ENCODE measurements at places on chromosomes 13 and 19. TPM values are rescaled to one million over a fixed set of nuclear protein-coding genes. Genes with fewer than 3 reads are reported as not detected.

- no peak for DNase-seq
Measured at GRCh38 chr13:93673885-93674284, 447.3 kb downstream of the GPC6 start.

DNA sequence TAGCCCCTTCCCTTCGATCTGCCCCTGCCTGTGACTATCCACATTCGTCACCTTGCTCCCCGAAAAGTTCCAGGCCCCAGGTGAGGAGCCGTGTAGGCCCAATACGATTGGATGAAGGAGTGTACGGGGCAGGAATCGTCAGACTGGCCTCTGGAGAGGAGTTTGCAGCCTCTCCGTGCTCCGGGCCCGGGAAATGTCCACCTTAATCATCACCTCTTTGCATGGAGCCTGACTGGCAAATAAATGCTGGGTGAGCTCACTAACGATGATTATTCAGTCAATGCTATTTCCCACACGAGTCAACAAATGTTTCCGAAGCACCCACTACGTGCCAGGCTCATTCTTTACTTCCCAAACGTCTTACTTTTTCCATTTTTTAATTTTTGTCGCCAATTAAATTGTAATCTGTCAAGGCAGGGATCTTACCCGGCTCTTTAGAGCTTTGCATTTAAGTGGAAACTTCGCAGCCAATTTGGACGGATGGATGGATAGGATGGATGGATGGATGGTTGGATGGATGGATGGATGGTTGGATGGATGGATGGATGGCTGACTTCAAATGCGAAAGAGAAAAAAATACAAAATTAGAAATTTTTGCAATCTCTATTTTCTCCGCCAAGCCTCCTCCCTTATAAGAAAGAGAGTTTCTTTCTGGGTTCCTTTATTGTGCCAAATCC lies 45.8 kb downstream of the TGDS start:
- DNase-seq = peak; percentile 50

- peak; percentile 29 for DNase-seq
Measured at GRCh38 chr19:17489392-17490030, 19.2 kb downstream of the SLC27A1 start.

GRCh38 chr13:29852472-29853054 lies 2.1 kb upstream of the UBL3 start:
- no peak for DNase-seq

Gene F7
- total RNA-seq = not detected

DNA sequence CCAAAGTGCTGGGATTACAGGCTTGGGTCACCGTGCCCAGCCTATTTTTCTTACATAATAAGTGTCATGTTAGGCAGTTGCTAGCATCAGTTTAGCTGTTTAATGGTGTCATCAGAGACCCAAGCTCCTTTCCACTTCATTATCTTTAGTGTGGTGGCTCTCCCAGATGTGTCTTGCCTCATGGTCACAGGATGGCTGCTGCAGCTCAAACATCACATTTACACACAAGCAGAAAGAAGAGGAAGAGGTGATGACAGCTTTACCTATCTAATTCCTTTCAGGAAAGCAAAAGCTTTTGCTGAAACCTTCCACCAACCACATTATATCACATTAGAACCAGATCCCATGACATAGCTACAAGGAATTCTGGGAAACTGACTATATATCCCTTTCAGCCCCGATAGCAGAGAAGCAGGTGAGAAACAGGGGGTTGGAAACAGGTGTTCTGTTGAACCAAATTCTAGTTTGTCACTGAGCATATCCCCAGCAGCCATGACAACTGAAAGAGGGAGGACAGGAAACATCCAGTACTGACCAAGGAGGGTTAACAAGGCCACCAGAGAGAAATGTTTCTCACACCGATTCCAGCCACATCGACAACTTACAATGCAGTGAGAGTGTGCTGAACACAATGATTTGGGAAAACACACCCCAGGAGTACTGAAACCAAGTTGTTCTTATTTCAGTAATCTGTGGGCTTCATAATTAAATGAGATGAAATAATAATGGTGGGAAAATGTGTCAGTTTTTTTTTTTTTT lies 617.0 kb downstream of the UQCRFS1 start:
- DNase-seq = no peak

GRCh38 chr13:76160961-76161925 lies 525.1 kb downstream of the LMO7 start:
- no peak for DNase-seq

Data from lung microvascular endothelial cell (primary cell).